ENCODE measurements at places on chromosomes 7 and 10.

DNA sequence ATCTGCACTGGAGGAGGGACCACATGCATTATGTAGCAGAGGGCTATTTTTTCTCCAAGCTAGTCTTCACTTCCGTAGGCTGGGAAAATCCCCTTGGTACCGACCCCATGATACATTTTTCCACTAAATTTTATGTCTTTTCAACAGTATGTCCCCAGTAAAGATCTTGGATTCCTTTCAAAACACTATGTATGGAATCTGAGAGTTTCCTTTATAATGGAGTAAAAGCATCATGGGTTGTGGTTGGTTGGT, 4.8 kb upstream of the ZNRF2 start:
- DNase-seq: no peak

DNA sequence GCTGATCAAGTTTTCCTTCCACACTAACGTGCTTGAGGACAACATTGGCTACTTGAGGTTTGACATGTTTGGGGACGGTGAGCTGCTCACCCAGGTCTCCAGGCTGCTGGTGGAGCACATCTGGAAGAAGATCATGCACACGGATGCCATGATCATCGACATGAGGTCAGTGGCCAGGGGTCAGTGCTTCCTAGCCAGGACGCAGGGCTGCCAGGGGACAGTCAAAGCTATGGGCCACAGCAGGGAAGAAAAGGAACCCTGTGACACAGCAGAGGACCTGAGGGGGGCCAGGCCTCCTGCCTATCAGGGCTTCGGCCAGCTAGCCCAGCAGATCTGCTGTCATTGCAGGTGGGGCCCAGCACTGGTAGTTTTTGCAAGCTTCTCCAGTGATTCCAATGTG, 5.2 kb downstream of the RBP3 start:
- no peak for DNase-seq

- no peak for DNase-seq
These were observed 43.8 kb downstream of the RASGEF1A start for GRCh38 chr10:43223056-43223455.

DNA sequence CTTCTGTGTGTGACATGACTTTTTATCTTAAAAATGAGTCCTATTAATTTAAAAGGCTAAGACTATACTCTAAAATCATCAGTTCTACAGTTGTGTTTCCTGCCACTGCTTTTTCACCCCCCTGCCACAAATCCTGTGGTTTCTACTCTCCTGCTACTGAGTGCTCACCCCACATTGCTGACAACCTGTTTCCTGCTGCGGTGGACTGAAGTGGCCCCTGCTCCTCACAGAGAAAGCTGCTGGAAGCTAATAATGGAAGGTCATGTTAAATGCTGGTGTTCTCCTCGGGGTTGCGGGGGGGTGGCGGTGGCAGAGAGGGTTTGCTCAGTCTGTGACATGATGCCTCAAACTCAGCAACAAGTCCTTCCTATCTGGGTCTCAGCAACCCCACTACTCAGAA, 113.2 kb upstream of the INHBA start:
- no peak for DNase-seq

DNA sequence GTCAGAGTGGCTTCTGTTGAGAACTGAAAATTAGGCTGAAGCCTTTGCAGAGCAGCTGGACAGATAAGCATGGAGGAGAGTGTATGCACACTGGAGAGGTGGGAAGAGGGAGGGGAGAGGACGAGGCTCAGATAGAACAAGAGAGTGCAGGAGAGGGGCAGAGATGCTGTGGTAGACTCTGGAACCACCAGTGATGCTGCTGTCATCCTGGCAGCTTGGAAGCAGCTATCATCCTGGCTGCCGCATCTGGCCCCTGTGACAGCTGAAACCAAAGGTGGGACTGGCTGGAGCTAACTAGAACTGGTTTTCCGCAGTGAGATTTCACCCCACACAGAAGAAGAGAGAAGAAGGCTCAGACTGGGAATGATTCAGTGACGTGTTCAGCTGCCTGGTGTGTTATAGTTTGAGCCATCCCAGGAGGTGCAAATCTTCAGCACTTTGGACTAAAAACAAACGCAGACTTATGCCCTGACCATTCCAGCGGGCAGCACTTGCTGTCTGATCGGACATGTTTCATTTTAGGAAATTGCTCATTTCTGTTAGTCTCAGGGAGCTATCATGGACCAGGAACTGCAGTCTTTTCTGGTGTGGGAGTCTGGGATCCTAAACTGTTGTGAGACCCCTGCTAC, 38.4 kb downstream of the EEPD1 start:
- no peak for DNase-seq

DNA sequence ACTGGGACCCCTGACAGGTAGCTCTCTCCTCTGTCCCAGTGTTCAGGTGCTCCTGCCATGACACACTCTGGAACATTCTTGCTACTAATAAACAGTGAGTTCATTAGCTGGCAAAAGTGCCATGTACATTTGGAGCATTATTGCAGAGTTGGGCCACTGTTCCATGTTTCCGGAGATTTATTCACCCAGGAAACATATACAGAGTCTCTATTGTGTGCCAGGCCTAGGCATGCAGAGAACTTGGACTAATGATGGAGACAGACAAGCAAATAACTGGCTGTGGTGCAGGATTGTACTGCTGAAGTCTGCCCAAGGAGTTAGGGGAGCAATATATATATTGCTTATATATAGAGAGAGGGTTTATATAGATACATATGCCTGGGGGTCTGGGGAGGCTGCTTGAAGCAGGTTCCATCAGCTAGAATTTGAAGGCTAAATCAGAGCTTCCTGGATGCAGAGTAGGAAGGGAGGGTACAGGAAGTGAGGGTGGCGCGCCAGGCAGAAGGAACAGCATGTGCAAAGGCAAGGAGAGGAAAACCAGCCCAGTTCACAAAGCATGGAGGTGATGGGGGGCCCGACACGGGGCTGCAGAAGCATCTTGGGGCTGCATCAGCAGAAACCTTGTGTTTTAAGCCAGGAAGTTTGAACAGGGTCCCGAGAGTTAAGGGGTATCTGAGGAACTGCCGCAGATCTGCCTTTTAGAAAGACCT, 22.7 kb upstream of the EEPD1 start:
- DNase-seq: no peak

GRCh38 chr7:105367458-105367857, 21.3 kb downstream of the SRPK2 start:
- DNase-seq: no peak

- no peak for DNase-seq
These were observed 162.0 kb downstream of the IQUB start for GRCh38 chr7:123372368-123372767.

DNA sequence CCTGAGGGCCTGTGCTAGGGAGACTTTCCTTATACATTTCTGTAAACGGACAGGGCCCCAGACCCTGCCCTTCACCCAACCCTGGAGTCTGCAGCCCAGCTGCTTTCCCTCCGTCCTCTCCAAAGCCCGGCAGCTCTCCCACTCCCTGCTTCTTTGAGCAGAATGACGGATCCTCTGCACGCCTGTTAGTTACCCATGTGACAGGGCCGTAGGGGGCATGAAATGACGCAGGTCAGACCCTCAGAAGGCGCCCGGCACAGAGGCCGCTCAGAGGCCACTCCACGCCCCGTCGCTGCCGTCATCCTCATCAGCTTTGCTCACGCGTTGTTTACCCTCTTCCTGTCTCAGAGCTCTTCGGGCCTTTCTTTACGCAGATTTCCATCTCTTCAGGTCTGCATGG, 60.2 kb upstream of the MKRN1 start:
- no peak for DNase-seq

- no peak for DNase-seq
These were observed 112.4 kb downstream of the KBTBD2 start for GRCh38 chr7:32779167-32779566.

- DNase-seq: no peak
These were observed 538.7 kb downstream of the DNAJB6 start for GRCh38 chr7:157875230-157876179.

GRCh38 chr10:60262647-60263126, 127.0 kb downstream of the ANK3 start:
- DNase-seq: no peak

DNA sequence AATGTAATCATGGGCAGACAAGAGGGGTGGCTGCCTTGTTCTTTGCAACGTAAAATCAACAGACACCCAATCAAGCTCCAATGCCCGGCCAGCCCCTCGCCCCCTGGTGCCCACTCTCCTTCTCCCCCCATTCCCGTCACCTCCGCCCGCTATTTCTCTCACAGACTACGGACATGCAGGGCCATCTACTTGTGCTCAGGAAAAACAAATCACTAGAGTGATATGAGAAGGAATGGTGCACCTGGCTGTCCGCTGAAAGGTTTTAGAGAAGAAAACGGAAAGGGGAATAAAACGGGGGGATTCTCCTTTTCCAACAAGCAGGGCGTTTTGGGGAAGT, 396 bp downstream of the GRM8 start:
- DNase-seq: no peak

GRCh38 chr7:148806187-148806586, 77.9 kb downstream of the EZH2 start:
- no peak for DNase-seq

- DNase-seq: no peak
These were observed 11.3 kb downstream of the GNAI1 start for GRCh38 chr7:80145780-80146422.

DNA sequence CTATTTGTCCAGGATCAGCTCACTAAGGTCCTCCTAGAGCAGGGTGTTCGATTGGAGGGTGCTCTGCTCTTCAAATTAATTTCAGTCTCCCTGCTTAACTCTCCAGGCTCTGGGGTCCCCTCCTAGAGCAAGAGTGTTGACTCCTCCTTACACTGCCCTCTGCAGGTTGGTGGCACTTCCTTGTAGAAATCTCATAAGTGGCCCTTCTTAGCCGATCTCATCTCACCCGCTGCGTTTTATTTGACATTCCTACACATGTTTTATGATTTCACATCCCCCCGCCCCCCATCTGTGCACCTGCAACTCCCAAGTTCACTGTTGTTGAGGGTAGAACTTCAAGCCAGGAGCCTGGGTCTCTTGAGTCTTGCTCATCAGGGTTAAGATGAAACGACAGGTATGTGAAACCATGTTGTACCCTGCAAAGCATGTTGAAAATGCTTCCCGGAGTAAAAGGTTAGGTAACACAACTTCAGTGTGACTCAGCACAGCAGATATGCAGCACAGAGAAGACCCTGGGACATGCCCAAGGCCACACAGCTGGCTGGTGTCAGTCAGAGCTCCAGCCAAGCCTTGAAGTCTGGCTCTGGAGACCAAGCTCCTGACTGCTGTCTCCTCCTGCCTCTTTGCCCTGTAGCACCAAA, 171.2 kb downstream of the PRKAG2 start:
- DNase-seq: no peak
